ENCODE measurements at places on chromosomes 2 and 18. TPM values are rescaled to one million over a fixed set of nuclear protein-coding genes. Genes with fewer than 3 reads are reported as not detected.

- no peak for DNase-seq
These were observed 311.0 kb downstream of the CBLN2 start for GRCh38 chr18:72233106-72233505.

TSPYL6 gene
- 0.03 TPM for total RNA-seq

DNA sequence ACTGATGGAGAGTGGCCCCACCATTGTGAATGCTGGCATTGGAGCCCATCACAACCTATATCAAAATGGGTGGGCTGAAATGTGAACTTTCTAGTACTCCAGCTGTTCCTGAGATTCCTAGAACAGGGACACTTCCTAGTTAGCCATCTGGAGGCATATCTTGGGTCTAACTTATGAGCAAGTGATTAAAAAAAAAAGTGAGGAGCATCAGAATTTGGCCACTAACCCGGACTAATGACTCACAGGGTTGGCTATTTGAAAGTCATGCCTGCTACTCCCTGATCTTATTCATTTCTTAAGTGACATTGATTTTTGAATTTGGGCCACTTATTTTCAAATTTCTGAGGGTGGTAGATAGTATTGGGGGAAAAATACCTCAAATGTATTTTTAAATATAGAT is 216.6 kb downstream of the HRH4 start:
- no peak for DNase-seq

PIEZO2 gene
- 0.32 TPM for total RNA-seq

- DNase-seq: peak; percentile 41
These were observed 32.0 kb downstream of the EMILIN2 start for GRCh38 chr18:2878656-2879330.

PRSS56 gene
- total RNA-seq: 0.38 TPM

KCNIP3 gene
- not detected for total RNA-seq

DNA sequence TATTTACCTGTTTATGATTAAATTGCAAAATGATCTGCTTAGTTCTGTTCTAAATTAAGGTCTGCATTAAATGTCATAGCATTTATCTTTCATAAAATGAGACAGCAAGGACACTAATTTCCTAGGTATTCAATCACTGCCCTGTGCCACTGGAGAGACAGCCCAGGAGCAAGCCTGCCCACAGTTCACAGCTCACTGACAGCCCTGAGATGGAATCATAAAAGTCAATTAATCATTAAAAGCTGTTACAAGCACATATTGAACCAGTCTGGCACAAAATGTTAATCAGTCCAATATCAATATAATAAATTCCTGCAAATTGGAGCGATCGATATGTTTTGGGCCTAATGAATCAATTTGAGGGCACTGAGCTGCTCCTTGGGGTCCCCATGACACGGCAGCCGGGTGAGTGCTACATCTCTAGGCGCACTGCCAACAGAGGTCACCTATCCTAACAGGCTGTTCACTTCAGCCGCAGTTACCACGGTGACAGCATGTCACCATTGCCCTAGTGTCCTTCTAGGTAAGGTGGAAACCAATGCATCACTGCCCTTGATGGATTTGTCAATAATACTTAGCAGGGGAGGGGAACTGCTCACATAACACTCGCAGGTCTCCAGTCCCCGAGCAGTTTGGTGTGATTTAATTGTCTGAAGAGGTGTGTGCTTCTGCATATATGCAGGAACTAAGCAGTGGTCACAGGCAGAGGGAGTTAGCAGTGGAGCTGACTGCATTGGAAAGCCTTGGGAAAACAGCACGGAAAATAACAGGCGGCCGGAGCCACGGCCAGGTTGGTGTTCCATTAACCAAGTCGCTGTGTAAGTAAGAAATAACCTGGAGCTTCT is 47.3 kb downstream of the POU3F3 start:
- no peak for DNase-seq

- no peak for DNase-seq
These were observed 23.9 kb upstream of the BOD1L2 start for GRCh38 chr18:57122936-57123510.

GCG gene
- not detected for total RNA-seq

DNA sequence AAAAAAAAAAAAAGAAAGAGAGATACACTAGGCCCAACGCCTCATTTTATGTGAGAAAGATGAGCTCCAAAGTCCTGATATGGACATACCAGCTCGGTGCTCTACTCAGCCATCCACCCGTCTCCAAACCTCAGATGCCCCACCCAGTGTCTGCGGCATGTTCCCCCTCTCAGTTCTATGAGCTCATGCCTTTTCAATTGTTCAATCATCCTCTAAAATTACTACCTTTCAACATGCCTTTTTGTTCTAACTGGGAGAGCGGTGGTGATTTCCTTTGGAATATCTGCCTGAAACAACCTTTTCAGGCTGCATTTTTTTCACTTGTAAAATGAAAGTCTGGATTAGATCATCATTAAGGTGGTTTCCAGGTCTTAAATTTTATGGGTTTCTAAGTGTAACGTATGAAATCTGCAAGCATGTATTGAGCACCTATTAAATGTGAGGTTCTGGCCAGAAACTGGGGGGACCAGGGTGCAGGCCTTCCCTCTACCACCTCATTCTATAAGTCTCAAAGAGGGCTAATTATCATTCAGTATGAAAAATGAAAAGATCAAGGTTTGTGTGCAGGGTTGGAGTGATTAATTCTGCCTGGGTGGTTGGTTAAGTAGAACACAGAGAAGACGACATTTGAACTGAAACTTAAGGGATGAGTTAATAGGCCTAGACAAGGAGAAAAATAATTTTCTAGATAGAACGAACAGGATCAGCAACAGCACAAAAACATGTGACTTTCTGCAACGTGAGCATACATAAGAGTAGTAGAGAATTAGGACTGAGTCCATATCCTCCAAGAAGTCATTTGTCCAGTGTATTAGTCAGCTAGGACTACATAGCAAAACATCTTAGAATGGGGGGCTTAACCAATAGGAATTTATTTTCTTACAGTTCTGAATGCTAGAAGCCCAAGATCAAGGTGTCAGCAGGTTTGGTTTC is 87.4 kb upstream of the GLS start:
- DNase-seq: no peak

ARHGAP25 gene
- total RNA-seq: 6.3 TPM

BMP10 gene
- total RNA-seq: 0.08 TPM

DNA sequence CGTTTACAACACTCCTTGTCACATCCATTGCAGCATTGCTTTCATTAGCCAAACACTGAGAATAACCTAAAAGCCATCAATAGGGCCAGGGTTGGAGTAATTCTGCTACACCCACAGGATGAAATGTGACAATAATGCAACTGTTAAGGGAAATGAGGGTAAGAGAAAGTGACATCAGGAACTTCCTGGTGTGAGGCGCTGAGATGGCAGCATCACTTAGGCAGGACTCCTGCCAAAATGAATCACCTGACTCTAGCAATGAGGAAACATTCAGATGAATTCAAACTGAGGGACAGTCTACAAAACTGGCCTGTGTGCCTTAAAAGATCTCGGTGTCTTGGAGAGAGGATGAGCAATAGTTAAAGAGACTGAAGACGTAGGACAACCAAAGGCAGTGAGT is 115.6 kb upstream of the AGAP1 start:
- no peak for DNase-seq

DNA sequence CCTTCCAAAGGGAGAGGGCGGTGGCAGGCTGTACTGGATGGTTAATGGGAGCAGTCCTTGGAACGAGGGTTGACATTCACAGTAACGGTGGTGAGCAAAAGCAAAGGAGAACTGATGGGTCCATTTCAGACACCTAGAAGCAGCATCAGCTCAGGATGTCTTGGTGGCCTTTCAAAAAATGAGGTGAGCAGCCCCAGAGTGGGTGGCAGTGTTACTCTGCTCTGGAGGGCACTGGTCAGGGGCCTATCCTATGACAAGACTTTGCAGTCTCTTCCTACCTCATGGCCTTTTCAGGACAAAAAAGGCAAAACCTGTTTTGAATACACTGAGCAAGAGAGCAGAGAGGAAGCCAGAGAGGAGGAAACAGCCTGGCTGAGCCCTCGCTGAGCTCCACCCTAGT is 23.5 kb downstream of the CAPN14 start:
- no peak for DNase-seq

CNTNAP5 gene
- total RNA-seq: not detected

DNA sequence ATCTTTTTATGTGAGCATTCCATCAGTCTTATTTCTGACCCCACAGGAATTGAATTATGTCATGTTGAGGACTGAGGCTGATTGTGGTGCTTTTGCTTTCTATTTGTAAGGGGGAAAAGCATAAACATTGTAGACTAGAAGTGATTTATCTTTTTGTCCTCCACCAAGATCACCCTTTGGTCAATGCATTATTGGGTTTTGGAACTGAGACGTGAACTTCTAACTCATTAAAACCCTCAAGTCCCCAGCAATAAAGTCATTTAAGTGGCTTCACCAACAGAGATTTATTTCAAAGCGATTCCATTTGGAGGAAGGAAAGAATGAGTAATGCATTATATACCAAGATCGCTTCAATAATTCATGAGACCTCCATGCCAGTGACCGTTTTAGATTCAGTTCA is 75.5 kb upstream of the TXNDC2 start:
- no peak for DNase-seq

- DNase-seq: no peak
These were observed 46.0 kb downstream of the COX7A2L start for GRCh38 chr2:42314892-42315468.

DNA sequence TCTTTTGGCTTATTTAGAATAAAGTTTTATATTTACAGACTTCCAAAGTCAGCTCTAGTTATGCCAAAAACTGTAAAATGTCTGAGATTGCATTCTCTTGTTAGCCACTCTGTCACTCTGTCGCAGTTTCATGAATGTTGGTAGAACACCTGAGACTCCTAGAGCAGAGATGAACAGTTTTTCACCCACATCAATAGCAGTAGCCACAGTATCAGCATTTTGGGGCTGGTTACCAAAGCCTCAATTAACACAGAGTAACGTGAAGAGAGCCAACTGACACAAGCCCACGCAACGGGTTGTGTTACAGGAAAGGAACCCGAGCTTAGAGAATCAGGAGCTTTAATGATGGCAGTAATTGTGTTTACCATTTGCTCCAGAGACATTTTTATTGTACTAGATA is 443.0 kb upstream of the SLC39A10 start:
- DNase-seq: no peak
